Stimulated activated CD4-positive, alpha-beta T cell treated with anti-CD3 and anti-CD28 coated beads, Interleukin-1b, Interleukin-23, amount 100 ng/mL, for 1 hour (primary cell): ENCODE measurements at places on chromosomes 3 and 15.

- no peak for DNase-seq
These were observed 104.3 kb downstream of the CD47 start for GRCh38 chr3:107986505-107986904.

DNA sequence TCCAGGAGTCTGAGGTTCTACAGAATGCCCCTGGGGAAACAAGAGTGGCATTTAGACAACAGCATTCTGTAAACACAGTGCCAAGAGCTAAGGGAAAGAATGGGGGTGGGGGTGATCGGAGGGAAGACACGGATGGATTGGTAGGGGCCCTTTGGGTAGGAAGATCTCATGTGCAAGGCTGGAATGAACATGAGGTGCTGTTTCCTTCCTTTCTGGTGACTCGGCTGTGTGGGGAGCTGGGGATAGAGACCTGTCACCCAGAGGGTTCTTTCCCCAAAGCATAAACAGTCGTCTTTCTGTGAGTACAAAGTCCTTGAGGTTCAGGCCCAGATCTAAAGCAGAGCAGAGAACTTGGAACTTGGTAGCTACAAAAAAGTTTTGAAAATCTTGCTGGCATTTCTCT, 11.7 kb downstream of the TPM1 start:
- DNase-seq = no peak

DNA sequence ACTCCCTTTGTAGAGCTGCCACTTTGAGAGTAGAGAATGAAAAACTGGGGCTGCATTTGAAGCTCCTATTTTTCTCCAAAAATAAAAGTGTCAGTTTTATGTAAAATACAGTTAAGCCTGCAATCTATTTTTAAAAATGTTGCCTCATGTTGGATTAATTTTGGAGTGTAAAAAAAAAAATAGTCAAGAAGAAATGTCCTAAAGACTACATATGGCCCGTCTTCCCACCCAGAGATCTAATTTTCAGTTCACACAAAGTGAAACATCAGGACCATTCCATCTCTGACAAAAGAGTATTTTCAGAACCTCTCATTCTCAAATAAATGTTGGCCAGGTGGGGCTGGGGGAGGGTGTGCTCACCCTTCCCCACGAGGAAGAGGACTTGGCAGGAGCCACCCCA, 62.7 kb downstream of the HHLA2 start:
- no peak for DNase-seq

GRCh38 chr3:177377166-177377565, 179.9 kb upstream of the TBL1XR1 start:
- no peak for DNase-seq

GRCh38 chr3:106628407-106628806, 748.8 kb upstream of the CCDC54 start:
- no peak for DNase-seq

DNA sequence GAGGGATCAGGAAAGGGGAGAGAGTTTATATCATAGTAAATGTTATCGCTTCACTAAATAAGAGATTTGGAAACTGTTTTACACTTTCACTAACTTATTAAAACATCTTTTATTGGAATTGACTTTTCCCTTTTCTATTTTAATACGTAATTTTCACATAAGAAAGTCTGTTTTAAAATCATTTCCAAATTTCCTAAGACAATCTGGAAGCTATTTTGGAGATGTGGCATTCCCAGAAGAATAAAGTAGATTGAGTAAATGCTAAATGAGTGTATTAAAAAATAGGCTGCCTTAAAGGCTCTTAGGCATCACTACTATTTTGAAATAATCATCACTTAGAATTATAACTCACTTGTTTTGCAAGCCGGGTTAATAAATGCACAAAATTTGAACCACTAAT, 763.5 kb downstream of the EDEM1 start:
- DNase-seq = no peak

DNA sequence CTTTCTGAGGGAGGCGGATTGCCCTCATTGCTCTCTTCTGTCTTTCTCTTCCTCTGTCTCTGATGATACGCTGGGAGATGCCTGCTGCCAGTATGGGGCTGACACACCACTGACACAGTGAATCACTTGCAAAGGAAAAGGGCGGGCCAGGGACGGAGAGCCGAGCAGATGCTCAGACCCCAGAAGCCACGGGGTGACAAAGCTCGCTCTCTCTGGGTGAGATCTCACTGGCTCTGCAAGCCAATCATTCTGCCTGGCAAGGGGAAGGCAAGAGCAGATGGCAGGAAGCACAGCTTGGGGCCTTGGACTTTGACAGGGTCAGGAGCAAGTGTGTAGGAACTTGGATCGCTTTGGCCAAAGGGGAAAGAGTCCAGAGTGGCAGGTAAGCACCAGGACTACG, 198.7 kb downstream of the NTRK3 start:
- DNase-seq = no peak

GRCh38 chr3:197746801-197747237, 2.9 kb upstream of the FYTTD1 start:
- no peak for DNase-seq

DNA sequence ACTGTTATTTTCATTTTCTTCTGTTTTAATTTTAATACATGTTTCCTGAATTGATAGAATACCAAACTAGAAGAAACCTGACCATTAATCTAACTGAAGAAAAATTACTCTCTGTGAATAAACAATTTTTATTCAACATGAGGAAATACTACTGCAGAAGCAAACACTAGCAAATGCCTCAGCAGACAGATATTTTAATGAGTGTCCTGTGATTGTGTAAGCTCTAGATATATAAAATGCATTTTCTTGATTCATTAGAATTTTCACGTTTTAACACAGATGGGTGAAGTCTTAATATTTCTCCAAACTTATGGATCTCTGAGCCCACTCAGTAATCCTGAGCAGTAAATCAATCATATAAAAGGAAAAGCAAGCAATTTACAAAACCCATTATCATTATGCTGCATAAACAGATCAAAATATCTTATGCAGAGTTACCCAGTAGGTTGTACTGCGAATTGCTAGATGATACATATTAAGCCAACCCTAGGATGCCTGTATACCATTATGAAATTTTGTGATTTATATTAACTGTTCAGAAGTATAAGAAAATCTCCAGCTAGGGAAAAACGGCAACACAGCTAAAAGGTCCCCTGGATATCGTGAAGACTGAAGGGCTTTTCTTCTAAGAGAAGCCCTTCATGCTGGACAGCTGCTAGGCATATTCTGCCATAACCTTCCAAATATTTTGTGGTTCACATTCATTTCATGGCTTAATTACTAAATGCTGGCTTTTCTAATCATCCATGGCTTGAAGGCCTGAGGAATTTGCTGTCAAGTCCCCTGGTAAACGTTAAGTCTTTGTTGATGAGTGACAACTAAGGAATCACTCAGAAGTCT, 157.7 kb upstream of the TGFBR2 start:
- DNase-seq = no peak

DNA sequence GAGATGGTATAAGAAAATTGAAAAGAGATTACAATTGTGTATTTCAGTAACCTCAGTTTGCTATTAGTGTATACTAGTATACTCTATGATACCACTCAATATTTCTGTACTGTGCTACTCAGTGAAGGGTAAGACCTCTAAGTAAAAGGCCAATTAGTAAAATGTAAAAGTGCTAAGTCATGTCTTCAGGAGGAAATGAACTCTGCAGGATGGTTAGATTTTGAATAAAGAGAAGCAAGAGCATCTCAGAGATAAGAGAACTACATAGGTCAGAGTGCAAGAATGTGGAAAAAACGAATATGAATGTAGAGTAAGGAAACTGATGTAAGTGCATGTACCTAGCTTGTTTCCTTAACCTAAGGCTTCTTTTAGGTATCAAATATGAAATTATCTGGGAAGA, 796.6 kb upstream of the GBE1 start:
- DNase-seq = no peak

GRCh38 chr3:24565656-24566055, 71.0 kb upstream of the THRB start:
- DNase-seq = no peak

- DNase-seq = no peak
These were observed 84.5 kb downstream of the MEGF11 start for GRCh38 chr15:66169023-66169422.

DNA sequence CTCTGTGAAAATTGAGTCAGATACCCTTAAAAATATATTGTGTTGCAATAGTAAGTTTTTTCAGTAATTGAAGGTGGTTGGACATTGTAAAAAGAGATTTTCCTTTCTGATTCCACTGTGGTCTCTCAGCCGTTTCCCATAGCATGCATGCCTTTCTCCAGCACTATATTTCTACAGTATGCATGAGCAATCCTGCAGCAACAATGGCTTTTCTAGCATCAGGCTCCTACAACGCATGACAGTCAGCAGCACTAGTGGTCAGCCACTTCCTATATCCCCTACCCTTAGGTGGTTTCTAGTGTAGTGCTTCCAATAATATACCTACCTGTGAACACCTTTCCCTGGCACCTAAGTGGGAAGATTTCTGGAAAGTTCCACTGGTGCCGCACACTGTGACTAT, 55.4 kb upstream of the SNRPN start:
- no peak for DNase-seq

GRCh38 chr3:129121016-129121791, 400 bp downstream of the RAB43 start:
- DNase-seq = no peak

DNA sequence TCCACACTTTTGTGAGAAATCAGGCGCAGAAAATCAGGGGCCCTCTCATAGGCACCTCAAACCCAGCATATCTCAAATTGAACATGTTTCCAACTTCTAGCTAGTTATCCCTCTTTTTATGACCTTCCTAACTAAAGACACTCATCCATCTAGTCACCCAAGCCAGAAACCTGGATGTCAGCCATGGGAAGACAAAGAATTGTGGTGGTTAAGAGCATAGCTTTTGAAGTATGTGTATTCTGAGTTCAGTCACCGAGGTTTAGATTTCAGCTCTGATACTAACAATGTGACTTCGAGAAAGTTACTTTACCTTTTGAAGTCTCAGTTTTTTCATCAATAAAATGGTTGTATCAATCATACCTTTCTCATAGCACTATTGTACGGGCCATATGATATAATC, 495.5 kb downstream of the NLGN1 start:
- DNase-seq = no peak

GRCh38 chr15:75966073-75966472, 46.2 kb downstream of the NRG4 start:
- no peak for DNase-seq
